ENCODE measurements at places on chromosomes 1 and 21. TPM values are rescaled to one million over a fixed set of nuclear protein-coding genes. Genes with fewer than 3 reads are reported as not detected.

GPR153 gene
- 1.1 TPM for polyA plus RNA-seq

GRCh38 chr1:60893136-60893930, 189.0 kb upstream of the NFIA start:
- no peak for DNase-seq

DNA sequence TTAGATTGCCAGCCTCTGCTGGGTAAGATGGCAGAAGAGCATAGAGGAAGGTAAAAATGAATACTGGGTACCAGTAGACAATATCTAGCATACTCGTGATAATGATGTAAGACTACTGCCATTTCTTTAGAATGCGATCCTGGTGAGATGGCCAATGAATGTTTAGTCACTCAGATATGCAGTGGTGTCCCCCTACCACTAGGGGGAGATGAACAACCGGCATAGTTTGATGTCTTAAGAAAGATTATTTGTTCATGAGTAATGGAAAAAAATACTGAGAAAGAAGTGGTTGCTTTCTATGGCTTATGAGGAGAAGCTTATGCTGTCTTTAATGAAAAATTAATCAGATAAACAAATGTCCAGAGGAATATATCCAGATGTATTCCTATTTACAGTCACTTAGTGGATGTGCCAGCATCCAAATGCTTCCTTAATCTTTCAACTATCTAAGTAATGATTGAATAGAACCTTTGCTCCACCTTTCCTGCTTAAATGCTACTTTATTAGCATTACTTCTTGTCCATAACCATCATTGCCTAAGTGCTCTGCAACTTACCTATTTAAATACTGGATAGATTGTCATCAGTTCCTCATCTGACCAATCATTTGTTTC, 256.6 kb downstream of the ST6GALNAC3 start:
- peak; percentile 37 for DNase-seq

FALEC gene
- not detected for polyA plus RNA-seq

OR2T5 gene
- not detected for polyA plus RNA-seq

DNA sequence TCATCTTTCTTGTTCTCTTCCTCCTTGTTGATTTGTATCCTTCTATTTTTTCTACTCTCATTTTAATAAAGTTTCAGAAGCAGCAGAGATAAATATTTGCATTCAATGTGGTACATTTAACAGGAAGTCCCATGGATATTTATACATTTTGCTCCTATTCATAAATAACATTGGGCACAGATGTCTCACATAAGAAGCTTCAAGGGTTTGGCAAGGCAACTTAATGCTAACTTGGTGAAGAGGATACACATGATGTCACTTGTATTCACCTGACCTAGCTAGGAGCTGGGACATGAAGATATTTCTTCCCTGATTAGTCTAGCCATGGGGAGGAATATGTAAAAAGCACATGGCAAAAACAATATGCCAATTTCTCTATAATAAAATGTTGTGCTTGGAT, 65.1 kb upstream of the DUSP10 start:
- DNase-seq = no peak

GRCh38 chr1:115301438-115302020, 36.5 kb downstream of the NGF start:
- DNase-seq = no peak

DNA sequence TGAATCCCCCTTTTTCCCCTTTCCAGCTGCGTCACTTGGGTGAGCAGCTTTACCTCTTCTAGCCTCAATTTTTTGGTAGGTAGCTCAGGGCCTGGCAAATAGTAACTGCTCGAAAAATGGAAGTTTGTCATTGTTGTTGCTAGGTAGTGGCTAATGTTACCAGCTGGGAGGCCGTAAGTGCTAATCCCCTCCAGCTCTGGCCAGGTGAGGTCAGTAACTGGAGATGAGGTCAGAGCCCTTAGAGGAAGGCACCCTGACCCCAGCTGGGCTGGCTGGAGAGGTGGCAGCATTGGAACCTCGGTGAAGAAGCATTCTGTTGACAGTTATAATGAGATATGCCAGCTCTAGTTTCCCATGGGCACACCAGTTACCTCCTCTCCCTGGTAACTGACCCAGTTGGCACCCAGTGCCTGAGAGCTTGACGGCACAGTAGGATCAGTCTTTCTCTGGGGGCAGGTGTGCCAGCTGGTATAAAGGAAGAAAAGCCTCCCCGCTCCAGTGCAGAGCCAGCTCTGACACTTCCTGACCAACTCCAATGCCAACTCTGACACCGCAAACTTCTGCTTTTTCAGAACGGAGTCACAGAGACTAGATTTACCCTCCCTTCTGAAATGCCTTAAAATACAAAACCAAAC, 35.0 kb upstream of the SLC2A1 start:
- peak; percentile 43 for DNase-seq

DNA sequence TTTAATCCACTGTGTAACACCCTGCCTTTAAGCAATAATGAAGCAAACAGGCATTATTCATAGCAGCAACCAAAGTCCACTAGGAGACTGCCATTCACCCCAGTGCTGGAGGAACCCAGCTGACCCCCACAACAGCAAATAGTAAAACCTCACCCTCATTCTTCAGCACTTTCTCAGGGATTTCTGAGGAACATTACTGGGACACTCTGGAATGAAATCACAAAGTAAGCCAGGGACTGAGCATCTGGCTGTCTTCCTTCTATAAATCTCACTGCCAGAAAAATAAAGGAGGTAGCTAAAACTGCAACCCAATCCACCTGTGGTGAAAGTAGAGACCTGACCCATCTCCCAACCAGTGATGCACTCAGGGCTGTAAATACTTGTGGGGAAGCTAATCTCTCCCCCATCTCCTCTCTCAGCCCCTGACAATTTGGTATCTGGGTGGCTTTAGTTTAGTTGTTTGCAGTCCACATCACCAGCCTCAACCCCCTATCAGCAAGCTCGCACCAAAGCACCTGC, 47.1 kb downstream of the COL6A1 start:
- peak; percentile 85 for DNase-seq

GRCh38 chr21:32698971-32699693, 28.7 kb downstream of the SYNJ1 start:
- no peak for DNase-seq

ODF2L gene
- 19.2 TPM for polyA plus RNA-seq

DNA sequence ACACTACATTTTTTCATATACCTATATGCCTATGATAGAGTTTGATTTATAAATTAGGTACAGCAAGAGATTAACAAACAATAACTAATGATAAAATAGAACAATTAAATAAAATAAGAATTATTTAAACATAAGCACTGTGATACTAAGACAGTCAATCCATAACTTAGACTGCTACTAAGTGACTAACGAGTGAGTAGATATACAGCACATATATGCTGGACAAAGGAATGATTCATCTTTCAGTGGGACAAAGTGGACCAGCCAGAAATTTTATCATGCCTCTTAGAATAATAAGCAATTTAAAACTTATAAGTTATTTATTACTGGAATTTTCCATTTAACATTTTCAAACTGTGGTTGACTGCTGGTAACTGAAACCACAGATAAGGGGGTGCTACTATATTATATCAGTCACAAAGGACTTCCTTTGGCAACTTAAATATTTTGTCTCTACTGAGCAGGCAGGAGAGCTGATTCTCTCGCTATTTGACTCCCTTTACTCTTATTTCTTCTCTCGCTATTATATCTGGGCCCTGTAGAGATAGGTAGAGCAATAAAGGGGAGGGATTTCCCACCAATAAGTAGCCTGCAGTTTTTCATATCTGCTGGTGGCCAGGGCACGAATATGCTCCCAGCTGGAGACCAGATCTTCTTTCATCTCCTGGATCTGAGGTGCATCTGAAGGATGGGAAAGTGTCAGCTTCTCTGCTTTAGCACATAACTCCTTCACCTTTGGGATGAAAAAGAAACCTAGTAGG, 10.8 kb downstream of the SPTA1 start:
- DNase-seq = no peak

LRRC39 gene
- polyA plus RNA-seq = 0.45 TPM

DNA sequence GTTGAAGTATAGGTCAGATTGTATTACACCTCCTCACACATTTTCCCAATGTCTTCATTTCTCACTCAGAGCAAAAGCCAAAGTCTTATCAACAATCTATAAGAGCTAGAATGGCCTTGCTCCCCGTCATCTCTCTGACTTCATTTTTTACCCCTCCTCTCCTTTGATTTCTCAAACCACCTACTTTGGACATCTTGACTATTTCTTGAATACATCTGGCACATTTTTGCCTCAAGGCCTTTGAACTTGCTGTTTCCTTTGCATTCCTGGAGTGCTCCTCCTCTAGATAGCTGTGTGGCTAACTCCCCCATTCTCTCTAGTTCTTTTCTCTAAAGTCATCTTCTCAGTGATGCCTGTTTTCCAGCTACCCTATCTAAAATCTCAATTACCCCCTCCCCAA, 7.2 kb upstream of the XCL2 start:
- DNase-seq = no peak

DNA sequence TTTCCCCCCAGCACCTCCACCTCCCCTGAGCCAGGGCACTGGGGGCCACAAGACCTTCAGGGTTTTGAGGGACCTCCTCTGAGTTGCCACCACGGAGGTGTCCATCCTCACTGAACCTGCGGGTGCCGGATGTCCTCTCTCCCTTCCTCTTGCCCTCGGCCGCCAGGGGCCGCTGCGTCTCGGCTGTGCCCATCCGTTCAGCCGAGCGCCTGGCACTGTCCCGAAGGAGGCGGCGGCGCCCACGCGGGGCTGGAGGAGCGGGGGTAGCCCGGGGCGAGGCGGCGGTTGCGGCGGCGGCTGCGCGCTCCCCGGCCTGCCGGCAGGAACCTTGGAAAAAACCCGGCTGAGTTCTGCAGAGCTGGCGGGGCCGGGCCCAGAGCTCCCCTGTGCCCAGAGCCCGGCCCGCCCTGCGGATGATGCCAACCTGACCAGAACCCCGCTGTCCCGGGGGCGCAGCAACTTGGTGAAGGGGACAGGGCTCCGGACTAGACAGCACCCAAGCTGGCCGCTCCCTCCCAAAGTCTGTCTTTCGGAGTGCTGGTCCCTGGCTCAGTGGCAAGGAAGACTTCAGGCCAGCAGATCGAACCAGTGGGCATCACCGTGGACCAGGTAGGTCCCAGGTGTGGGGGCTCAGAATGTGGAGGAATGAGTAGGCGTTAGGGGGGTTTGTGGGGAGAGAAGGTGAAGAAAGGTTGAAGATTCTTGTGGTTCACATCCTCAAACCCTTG, 3.7 kb upstream of the PPM1J start:
- DNase-seq = peak; percentile 88

DNA sequence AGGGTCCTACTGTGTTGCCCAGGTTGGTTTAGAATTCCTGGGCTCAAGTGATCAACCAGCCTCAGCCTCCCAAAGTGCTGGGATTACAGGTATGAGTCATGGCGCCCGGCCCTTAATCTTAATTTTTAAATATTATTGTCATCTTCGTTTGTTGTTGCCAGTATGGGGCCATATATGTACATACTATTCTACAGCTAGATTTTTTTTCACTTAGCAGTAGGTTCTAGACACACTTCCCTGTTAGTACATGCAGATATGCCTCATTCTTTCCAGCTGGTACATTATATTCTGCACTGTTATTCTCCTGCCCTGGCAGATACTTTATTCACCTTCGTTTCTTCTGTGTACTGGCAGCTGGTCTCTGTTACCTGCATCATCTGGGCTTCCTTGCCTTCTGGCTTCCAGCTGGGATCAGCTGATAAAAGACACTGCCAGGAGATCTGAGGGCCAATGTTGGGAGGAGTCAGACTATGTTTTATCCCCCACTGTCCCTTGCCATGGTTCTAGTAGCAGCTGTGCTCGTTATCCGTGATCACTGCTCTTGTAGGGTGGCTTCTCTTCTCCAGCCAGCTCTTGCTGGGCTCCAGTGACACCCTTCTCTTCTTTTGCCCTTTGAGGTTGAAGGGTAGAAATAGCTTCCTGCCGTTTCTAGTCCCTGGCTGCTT, 24.7 kb downstream of the ST3GAL3 start:
- DNase-seq = no peak

- no peak for DNase-seq
These were observed 138.3 kb upstream of the SNX7 start for GRCh38 chr1:98523256-98523655.

IL19 gene
- polyA plus RNA-seq = 0.41 TPM

CLDN17 gene
- polyA plus RNA-seq = not detected

- no peak for DNase-seq
These were observed 54.2 kb downstream of the BTBD8 start for GRCh38 chr1:92134331-92134730.

FCRL2 gene
- not detected for polyA plus RNA-seq

GRCh38 chr1:114208714-114209113, 55.0 kb upstream of the SYT6 start:
- DNase-seq = no peak

DNA sequence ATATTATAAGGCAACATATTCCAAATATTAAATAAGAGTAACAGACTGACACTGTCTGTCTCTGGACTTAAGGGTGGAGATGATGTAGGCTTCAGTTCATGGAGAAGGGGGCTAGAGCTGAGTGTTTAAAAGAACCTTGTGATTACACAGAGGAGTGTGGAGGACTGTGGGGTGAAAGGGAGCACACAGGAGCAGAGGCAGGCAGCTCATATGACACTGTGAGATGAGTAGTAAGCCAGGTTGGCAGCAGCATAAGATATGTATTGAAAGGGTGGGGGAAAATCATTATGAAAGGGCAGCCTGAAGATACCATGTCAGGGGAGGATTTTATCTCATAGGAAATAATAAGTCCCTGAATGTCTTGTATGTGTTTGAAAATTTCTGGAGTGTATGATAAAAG, 104.5 kb downstream of the AK5 start:
- no peak for DNase-seq

DNA sequence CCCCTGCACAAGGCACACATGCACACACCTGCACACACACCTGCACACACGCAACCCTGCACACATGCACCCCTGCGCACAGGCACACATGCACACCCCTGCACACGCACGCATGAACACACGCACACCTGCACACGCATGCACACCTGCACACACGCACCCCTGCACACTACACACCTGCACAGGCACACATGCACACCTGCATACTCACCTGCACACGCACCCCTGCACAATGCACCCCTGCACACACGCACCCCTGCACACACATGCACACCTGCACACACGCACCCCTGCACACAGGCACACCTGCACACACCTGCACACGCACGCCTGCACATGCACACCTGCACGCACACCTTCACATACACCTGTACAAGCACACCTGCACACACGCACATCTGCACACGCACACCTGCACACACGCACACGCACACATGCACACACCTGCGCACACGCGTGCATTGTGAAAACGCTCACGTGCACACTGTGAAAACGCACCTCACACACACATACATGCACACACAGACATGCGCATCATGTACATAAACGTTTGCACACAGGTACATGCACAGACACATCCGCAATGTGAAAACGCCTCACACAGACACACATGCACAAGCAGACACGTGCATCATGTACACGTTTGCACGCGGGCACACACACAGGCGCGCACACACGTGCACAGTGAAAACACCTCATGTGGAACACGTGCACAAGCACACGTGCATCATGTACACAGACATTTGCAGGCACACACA, 8.2 kb downstream of the DVL1 start:
- no peak for DNase-seq

DNA sequence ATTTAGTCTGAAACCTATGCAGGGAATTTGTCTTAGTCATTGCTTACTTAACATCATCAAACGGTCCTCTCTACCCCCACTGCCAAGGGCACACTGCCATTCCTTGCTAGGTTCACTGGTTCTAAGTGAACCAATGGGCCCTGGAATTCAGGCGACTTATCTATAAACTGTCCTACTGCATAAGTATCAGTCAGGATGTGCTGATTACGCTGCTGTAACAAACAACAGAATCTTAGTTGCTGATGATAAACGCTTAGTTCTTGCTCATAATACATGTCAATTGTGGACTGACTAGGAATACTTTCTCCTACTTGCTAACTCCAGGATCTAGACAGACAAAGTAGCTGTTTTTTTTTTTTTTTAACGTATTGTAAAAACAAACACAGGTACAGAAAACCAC, 136.1 kb downstream of the PRDM2 start:
- no peak for DNase-seq

C4BPA gene
- not detected for polyA plus RNA-seq

RUNX1 gene
- polyA plus RNA-seq = 1.3 TPM

PTP4A2 gene
- polyA plus RNA-seq = 130 TPM
